ENCODE measurements at places on chromosomes 16 and 17.

DNA sequence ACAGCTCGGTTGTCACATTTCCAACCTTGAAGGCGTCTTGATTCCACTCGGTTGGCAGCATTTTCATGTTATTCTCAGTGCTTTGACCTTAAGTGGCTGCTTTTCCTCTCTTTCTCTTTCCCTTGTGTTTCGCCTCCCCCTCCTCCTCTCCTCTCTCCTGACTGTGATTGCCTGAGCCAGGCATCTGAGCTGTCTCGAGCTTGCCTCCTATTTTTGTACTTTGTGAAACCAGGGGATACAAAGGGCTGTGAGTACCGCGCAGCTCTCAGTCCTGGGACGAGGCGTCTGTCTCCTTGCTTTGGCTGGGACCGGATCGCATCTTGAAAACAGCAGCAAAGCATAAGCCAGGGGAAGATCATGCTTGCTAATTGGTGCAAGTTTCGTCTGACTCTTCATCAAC, 48.8 kb upstream of the SDK2 start:
- DNase-seq = no peak

DNA sequence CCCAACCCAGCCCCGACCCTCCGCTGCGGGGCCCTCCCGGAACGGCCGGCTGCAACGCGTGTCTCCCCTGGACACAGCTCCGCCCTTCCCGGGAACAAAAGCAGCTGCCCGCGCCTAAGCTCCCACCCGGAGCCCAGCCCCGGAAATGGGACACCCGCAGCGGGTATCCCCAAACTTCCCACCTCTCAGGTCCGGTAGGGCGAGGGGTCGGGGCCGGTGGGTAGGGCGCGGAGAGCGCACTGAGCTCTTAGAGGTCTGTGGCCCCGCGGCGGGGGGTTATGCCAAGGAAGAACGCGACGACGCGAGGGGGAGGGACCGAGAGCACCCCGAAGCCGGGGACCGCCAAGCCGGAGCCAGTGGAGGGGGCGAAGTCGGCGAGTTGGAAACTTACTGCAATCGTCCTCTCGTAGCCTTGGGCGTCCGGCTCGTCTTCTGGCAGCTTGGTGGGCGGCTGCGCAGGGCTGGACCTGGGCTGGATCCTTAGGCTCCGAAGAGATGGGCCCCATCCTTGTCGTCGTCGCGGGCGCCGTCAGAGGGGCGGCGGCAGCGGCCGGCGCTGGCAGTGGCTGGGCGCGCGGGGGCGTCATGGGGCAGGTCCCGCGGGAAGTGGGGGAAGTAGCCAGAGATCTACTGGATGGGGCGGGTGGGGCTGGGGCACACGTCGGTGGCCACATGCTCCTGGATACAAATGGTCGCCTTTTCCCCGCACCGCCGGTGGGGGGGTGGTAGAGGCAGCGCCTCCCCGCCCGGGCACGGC, 6.9 kb downstream of the USP6 start:
- no peak for DNase-seq

DNA sequence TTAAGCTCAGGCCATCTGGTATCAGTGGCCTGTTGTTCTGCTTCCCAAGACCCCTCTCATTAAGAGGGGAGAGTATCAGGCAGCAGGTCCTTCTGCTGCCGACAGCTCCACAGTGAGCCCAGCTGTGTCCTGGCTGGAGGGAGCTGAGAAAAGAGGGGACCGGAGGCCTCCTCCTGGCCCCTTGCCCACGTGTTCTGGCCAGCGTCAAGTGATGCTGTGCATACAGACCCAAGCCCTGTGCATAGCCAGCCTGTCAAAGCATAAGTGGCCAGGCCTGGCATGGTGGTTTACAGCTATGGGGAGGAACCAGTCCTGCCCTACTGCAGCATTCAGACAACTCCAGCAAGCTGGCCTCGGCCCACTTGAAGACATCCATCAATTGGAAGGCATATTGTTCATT, 48.0 kb downstream of the ABCC6 start:
- no peak for DNase-seq

DNA sequence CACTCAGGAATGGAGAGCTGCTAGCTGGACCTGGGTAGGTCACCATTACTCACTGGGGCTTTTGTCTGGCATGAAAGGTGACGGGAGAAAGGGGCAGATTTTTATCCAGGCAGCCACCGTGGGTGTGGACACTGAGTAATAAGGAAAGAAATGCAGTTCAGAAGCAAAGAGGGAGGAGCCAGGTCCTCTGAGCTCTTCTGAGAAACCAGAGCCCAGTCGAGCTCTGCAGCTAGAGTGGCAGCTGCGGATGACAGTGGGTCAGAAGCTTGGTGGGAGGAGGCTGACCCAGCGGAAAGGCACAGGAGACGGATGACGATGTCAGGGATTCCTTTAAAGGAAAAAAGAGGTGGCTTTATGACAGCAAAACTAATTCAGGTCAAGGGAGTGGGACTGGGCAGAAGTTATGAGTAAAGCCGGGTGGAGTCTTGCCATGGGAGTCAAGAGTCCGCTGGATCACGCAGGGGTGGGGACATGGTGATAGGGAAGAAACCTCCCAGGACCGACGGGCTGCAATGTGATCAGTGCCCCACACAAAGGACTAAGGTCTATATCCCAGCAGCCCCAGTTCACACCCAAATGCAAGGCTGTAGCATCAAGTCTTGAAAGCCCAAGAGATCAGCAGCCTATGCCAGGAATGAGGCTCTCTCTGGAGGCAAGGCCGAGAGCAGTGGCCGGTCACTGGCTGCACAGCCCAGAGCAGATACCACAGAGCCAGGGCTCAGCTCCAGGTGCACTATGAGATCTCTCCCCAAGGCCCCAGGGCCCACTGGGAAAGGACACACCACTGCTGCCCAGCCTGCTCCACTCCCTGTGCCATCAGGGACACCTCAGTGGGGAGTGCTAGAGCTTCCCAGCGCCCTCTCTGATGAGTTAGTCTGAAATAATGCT, 6.3 kb upstream of the MNT start:
- DNase-seq = no peak

DNA sequence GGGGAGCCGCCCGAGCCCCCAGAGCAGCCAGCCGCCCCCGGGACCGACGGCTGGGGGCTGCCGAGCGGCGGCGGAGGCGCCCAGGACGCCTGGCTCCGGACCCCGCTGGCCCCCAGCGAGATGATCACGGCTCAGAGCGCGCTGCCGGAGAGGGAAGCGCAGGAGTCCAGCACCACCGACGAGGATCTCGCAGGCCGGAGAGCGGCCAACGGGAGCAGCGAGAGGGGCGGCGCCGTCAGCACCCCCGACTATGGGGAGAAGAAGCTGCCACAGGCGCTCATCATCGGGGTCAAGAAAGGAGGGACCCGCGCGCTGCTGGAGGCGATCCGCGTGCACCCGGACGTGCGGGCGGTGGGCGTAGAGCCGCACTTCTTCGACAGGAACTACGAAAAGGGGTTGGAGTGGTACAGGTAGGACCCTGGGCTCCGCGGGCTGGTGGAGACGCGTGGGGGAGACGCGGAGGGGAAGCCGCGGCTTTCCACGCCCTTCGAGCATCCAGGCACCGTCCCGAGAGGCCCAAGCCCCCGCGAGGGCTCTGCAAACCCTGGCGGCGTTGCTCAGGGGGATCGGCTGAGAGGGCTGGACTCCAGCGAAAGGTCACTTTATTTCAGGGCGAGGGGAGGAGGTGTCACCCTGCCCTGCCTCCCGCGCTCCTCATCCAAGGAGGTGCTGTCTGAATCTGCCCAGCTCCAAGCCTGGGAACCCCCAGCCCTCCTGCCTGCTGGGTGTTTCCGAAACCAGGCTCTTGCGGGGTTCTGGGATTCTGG, 1.2 kb downstream of the HS3ST4 start:
- DNase-seq = no peak
